ENCODE measurements at places on chromosomes 16 and 17.
A peak's percentile ranks its signal among the peaks of the same experiment; 100 is the strongest.

DNA sequence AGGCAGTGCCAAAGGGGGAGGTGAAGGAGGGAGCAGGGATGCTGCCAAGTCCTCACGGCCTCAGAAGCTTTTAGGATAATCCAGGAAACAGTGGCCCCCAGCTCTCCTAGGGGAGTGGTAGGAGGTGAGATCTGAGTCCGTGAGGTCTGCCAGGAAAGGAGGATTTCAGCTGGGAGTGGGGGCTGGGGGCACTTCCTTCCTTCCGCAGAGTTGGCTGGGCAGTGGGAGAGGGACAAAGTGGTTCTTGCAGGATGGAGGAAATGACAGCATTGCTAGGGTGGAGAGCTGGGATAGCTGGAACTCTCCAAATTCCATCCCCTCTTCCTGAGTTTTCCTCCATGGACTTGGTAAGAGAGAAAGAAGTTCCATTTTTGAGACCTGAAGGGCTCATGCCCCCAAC lies 4.8 kb upstream of the SP6 start:
- DNase-seq, result no peak

- DNase-seq, result no peak
Measured at GRCh38 chr17:10036511-10037061, 131.5 kb upstream of the RCVRN start.

DNA sequence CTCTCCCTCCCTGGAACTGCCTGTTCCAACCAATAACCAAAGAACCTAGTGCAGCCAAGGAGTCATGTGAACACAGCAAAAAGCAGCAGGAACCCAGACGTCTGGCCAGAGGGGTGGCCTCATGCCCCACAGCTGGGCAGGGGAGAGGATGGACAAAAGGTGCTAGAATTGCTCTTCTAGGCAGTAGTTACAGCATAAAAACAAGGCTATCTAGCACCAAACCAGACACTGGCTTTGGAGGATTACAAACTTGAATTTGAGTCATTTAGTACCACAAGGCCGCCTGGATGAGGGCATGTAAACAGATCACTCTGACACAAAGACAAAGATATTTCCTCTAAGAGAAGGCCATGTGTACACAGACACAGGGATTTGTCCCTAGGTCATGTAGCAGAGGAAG lies 423.3 kb upstream of the MAF start:
- no peak for DNase-seq

DNA sequence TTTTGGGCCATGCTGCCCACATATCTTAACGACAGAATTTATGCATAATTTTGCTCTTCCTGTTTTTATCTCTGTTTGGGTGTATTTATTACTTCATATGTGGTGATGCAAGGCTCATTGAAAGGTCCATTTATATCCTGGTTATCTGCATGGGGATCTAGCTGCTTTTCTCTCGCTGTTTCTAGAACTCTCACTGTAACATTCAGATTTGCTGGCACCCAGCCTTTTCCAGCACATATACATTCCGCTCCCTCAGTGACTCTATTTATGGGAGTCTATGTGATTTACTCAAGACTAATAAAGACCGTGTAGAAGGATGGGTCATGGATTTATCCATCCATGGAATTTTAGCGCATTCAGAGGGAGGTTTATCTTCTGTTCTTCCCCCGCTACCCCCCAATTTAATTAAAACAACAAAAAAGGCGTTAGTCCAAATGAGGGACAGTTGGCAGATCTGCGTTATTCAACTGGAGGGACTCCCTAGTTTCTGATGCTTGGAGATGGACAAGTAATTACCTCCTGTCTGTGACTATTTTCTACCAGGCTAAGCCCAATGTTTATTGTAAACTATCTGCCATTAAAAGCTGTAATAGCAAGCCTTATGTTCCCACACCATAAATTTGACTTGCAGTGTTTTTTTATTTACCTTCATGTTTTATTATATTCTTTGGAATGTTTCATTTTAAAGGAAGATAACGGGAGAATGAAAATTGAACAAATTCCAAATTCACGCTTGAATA lies 19.8 kb upstream of the MARCHF10 start:
- no peak for DNase-seq

GRCh38 chr17:17872547-17873345 lies 36.0 kb upstream of the SREBF1 start:
- DNase-seq, result no peak

- DNase-seq, result no peak
Measured at GRCh38 chr16:86509759-86510464, 415 bp upstream of the FOXF1 start.

DNA sequence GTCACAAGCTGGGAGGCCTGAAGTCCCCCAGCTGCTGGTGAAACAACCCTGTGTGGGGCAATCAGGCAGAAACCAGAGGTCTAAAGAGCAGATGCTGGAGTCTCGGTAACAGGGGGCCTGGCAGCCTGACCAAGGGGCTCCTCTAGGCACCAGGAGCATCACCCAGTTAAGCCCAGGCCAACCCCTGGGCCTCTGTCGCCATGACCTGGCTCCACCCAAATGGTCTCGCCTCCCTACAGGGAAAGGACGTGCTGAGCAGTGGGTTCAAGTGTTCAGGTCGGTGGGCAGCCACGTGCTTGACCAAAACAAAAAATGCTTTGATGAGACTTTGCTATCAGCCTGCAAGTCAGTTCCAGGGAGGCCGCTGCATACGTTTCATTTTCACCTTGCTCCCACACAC lies 240.3 kb downstream of the ZNF423 start:
- DNase-seq, result no peak

DNA sequence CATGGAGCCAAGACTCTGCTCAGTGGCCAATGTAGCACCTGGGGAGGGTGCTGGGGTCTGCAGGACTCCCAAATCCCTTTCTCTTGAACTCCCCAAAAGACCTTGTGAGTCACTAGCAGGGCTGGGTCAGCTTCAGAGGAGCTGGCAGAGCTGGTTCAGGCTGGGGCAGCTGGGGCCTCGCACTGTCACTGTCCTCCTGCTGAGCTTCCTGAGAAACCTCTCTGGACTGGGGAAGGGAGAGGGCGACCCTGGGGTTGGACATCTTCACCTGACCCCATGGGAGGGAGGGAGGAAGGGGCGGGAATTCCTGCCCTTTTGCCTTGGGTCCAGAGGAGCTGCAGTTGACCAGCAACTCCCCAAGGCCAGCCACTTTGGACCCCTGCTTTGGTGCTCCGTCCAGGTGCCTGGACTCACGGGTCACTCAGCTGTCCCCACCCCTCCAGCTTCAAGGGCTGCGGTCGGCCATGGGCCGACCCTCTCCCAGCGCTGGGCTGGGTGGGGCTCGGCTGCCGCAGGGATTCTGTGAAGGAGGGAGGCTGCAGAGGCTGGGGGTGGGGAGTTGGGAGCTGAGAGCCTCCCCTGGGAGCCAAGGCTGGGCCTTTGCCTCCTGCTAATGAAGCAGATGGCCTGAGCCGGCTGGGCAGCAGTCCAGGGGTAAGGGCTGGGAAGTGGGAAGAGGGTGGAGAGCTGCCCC lies 9.2 kb downstream of the FMNL1 start:
- no peak for DNase-seq

- peak; percentile 51 for DNase-seq
Measured at GRCh38 chr17:4566785-4567184, 6.4 kb upstream of the GGT6 start.

DNA sequence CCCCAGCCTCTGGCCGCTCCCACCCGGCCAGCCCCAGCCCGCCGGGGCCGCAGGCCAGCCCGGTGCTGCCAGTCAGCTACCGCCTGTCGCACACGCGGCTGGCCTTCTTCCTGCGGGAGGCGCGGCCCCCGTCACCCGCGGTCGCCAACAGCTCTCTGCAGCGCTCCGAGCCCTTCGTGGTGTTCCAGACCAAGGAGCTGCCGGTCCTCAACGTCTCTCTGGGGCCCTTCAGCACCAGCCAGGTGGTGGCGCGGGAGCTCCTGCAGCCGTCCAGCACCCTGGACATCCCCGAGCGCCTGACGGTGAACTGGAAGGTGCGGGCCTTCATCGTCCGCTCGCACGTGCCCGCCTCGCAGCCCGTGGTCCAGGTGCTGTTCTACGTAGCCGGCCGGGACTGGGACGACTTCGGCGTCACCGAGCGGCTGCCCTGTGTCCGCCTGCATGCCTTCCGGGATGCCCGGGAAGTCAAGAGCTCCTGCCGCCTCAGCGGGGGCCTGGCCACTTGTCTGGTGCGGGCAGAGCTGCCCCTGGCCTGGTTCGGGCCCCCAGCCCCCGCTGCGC lies 46.8 kb downstream of the TMEM132E start:
- no peak for DNase-seq

GRCh38 chr17:76296186-76296585 lies 11.9 kb downstream of the QRICH2 start:
- DNase-seq, result no peak

GRCh38 chr17:75808905-75809621 lies 24.5 kb downstream of the UNK start:
- DNase-seq, result no peak

- no peak for DNase-seq
Measured at GRCh38 chr17:80946449-80946848, 45.2 kb upstream of the CHMP6 start.

GRCh38 chr16:57284209-57284951 lies at the start of gene PLLP:
Gene PLLP, minus strand, starts transcription at chr16:57284672. Its CDS starts 132 bp downstream, at chr16:57284540.
- peak; percentile 51 for DNase-seq

DNA sequence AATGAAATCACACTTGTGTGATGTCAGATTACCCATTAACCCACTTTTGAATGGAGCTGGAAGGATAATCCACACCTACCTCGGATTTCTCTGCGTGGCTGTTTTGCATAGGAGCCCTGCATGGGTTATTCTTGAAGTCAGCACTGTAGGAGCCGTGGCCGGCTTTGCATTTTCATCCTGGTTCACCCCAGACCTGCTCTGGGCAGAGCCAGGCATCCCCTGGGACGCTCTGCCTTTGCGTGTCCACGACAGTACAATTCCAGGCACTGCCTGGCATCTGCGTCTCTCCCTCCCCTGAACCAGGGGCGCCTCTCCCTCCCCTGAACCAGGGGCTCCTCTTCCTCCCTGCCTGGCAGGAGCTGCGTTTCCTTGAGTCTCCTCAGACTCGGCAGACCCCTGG lies 29.7 kb upstream of the ZNF750 start:
- DNase-seq, result no peak

DNA sequence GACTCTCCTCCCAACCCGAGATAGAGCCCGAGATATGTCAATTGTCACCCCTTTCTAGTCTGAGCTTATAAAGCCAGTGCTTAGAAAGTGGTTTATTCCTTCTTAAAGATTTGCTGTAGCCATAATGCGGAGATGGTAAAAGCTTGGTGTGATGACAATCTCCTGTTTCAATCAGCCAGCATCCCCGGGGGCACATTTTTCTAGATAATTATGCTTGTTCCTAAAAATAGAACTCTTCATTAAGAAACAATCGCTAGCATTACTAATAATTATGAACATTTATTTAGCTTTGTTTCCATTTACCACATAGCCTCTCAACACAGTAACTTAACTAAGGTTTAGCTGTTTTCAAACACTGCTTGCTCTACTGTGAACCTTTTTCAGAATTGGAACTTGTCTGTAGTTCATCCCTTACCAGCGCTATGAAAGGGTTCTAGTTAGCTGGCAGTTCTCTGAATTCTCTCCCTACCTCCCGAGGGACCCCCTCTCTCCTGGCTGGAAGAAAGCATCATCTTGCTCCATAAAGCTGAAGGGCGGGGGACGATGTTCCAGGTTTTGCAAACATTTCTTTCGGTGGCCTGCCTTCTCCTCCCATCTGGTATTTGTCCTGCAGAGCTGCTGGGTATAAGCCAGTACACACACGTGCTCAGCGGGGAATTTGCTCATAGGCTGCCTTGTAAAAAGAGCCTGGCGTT lies 922 bp upstream of the MRPL58 start:
- DNase-seq, result no peak
